Activated CD8-positive, alpha-beta memory T cell treated with anti-CD3 and anti-CD28 coated beads for 4 hours (primary cell): ENCODE measurements at places on chromosomes 5 and 9.

DNA sequence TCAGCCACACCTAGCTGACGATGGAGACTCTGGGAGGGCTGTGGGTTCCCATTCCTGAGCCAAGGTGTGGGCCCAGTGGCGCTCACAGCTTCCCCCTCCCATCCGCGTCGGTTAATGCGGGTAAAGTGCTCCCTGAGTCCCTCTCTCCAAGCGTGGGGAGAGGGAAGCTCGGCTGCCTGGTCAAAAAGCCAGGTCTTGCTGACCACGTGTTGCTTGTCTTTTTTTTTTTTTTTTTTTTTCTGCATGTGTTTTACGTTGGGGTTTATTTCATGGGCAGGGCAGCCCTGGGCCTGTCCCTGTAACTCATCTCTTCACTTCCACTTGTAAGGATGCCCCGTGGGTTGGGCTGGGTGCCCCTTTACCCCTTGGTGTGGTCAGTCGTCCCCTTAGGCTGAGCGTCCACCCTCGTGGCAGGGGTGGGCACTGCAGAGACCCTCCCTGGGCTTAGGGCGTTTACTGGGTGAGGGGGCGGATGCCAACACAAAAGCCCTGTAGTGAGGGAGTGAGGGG, 11.9 kb downstream of the NKD2 start:
- DNase-seq: no peak

- DNase-seq: no peak
Measured at GRCh38 chr5:149356391-149356790, 1.5 kb upstream of the PCYOX1L start.

- DNase-seq: no peak
Measured at GRCh38 chr5:132437604-132438266, 52.8 kb downstream of the IRF1 start.

DNA sequence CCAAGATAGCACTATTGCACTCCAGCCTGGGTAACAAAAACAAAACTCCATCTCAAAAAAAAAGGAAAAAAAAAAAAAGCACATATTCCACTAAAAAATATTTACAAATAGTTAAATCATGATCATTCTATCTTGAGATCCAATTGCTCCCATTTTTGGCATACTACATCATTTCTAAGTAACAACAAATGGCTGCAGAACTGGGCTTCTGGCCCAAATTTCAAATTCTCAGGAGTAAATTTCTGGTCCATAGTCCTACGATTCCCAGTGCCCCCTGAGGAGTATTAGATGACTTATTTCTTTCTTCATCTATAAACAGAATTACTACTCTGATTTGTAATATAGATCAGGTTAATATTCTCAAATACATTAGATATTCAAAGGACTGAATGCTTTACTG, 62.1 kb downstream of the CEMIP2 start:
- DNase-seq: no peak

DNA sequence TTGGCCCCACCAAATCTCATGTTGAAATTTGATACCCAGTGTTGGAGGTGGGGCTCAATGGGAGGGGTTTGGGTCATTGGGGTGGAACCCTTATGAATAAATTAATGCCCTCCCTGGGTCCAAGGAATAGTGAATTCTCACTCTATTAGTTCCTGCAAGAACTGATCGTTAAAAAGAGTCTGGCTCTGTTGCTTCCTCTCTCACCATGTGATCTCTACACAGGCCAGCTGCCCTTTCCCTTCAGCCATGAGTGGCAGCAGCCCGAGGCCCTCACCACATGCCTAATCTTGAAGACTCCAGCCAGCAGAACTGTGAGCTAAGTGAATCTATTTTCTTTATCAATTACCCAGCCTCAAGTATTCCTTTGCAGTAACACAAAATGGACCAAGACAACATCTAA, 106.0 kb downstream of the CAAP1 start:
- no peak for DNase-seq

DNA sequence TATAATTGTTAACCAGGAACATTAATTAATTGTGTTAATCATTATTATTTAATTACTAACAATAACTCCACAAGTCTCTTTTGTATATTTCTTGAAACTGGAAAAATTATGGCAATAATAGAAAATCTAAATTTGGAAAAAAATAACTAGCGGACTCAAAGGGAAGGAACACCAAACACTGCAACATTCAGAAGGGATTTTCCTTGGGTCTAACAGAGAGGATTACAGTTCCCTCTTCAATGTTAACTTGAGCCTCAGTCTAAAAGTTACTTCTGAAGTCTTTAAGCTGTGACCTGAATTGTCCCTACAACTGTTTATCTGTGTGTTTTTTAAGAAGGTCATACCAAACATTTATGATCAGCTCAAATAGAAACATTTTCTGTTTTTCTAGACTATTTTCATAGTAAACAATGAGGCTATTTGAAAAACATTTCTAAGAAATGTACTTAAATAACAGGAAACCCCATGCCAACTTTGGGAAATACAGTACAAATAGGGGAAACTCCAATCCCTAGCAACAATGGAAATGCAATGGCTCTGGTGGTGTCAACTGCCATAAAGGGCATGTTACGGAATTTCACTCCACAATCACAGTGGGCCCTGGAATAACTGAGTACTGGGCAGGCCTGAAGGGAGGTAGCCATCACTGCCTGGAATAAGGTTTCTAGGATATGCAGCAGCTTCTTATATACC, 61.2 kb downstream of the MCTP1 start:
- DNase-seq: no peak

DNA sequence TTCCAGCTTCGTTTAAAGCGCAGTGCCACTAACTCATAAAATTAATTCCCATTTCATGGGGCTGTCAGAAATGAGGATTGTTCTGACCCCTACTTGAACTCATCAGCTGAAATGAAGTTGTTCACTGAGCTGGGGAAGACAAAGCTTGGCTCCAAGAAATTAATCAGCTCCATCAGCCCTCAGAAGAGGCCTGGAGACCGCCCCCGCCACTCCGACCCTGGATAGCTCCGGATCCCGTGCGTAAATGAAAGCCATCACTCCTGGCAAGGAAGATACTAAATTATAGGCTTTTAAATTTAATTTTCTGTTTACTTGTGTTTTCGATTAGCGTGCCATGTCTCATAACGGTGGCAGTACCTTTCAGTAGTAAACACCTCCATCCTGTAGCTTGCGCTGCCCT, 142.8 kb upstream of the IRX2 start:
- DNase-seq: no peak
